Urothelium cell line (cell line): ENCODE measurements at places on chromosomes 13 and 19.

- no peak for DNase-seq
These were observed 118.5 kb downstream of the ATP8A2 start for GRCh38 chr13:25490236-25490635.

GRCh38 chr19:2096034-2096479 is at the start of gene MOB3A:
MOB3A (minus strand) TSS chr19:2096326; CDS start chr19:2078560, 17,766 bp downstream.
- DNase-seq: no peak

DNA sequence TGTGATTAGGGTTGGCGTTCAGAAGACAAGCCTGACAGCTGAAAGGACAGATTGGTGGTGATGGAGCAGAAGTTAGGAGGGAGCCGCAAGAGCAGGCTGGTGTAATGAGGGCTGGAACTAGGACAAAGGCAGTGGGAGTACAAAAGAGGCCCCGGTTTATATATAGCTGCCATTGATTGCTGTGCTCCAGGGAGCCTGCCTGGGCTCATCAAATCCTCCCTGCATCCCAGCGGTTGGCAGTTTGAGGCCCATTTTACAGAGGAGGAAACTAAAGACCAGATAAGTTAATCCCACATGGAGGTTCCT is 123.7 kb downstream of the CACNA1A start:
- DNase-seq: no peak

GRCh38 chr19:2538096-2538757 is 62.3 kb downstream of the GADD45B start:
- no peak for DNase-seq

GRCh38 chr13:20351281-20352022 is 119.3 kb upstream of the GJB6 start:
- peak; percentile 57 for DNase-seq

GRCh38 chr13:40109351-40109844 is 453.9 kb downstream of the COG6 start:
- peak; percentile 35 for DNase-seq

DNA sequence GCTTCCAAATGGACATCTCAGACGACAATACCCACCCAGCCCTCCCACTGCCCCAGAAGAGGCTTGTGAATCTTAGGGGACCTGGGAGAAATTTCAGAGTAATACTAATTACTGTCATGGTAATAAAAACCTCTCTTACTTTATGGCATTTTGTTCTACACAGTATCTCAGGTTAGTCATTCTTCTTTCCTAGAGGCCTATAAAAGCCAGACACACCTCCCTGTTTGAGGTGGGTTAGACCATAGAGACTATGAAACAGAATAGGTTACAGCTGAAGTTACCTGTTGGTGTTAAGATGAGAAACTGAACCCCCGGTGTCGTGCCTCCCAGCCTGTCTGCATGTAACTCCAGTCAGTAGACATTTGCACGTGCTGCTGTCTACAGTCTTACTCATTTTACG is 113.9 kb downstream of the SLC7A1 start:
- no peak for DNase-seq

DNA sequence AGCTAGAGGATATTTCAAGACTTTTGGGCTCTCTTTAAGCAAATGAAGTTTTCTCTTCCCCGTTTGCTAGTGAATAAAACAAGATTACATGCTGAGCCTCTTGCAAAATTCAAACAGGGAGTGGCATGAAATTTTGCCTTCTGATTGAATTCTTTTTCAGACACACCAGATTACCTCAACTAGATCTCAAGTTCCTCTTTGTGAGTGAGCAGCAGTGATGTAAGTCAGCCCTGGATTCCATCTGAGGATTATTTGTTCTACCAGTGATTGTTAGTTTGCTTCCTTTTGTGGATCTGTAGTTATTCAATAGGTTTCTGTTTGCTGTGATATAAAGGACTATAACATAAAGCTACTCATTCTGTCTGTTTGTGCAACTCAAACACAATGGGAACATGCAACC is 407.7 kb downstream of the LMO7 start:
- DNase-seq: no peak

- no peak for DNase-seq
These were observed 14.8 kb downstream of the DDX39A start for GRCh38 chr19:14404312-14404711.

DNA sequence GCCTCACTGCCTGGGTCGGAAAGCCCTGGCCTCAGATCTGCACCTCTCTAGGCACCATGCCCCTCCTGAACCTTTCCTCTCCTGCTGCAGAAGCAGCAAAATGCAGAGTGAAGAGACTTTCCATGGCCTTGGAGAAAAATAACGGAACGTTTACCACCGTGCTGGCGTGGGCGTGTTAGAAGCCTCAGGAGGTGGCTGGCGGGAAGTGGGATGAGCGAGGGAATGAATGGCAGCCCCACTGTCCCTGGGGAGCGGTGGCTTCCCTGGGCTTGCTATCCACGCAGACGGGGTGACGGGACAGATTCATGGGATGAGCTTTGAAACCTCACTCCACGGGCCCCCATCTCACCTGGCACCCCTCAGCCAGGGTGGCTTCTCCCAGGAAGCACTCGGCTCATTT is 4.3 kb downstream of the TEX29 start:
- no peak for DNase-seq

- DNase-seq: no peak
These were observed 43.2 kb downstream of the CCNA1 start for GRCh38 chr13:36475468-36475867.

GRCh38 chr19:12994701-12995595 is at the start of gene NFIX:
NFIX (plus strand) TSS chr19:12995475; CDS start chr19:12995838, 363 bp downstream.
- DNase-seq: peak; percentile 50

GRCh38 chr19:45331411-45331810 is 8.7 kb upstream of the CKM start:
- no peak for DNase-seq

DNA sequence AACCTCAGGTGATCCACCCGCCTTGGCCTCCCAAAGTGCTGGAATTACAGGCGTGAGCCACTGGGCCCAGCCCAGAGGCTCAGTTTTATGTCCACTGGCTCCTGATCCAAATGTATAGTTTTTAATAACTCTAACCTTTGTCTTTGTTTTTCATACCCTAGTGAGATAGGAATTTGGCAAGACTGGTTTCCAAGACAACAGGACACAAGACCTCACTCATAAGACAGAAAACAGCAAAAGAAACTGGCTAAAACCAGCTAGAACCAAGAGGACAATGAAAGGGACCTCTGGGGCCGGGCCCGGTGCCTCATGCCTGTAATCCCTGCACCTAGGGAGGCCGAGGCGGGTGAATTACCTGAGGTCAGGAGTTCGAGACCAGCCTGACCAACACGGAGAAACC is 27.6 kb downstream of the CPT1C start:
- no peak for DNase-seq

GRCh38 chr13:24119626-24120508 is 40.7 kb upstream of the SPATA13 start:
- DNase-seq: no peak
